GM13977 (cell line): ENCODE measurements at places on chromosomes 11 and 22.

DNA sequence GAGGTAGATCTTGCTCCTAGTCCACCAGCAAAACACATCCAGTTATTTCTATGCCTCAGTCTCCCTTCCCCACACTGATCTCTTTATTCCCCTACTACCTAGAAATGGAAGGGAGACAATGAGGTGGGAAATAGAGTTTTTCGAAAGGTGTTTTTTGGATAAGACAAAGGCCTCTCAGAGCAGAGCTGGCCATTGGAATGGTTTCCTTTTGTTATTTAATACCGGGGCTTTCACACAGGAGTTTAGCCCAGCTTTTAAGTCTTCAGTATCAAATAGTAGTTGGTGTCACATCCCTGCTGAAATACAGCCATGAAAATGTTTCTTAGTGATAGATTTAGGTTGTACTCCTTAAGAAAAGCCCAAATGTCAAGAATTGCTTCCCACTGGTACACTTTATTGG is 65.4 kb upstream of the B3GAT1 start:
- DNase-seq: no peak

DNA sequence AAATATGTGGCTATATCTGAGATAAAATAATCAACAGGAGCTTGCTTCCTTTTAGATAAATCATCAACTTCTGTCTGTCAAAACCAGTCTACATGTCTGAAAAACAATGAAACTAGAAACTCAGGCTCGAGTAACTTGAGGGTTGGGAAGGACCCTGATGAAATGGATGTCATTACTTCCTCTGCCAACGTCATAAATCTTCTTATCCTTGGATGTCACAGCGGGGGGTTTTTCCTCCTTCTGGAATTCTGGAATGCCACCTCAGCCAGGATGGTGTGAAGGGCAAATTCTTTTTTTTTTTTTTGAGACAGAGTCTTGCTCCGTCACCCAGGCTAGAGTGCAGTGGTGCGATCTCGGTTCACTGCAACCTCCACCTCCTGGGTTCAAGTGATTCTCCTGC is 13.4 kb downstream of the LGR4 start:
- no peak for DNase-seq

DNA sequence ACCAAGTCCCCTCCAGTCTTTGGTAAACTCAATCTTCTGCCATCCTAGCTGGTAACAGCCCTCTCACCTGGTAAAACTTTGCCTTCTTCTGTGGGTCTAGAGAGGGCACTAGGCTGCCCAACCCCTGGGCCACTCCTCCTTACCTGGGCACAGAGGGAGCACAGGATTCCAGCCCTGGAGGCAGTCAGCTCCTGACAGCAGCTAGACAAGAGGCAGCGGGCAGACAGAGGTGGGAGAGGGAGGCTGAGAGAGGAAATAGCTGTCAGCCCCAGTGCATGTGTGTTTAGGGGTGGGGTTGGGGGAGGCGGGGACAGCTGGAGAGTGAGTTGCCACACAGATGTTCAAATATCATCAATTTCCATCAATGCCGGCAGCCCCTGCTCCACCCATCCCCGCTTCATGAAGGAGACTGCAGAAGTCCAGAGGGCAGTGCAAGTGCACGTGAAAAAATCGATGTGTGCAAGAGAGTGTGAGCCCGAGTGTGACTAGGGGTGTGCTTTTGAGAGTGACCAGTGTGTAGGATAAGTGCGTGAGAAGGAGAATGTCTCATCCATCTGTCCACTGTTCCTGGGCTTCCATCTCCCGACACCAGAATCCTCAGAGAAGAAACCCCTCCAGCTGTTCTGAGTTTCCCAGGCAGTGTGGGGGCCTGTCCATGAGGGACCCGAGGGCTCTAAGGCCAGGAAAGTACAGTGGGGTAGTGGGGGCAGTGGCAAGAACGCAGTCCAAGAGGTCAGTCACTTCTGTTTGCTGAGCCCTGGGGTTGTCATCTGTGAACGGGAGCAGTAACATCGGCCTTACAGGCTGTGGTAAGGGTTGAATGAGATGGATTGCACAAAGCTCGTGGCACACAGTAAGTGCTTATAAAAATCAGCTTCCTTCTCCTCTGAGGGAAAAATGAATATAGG is at the start of gene PTGDR2:
TSS of gene PTGDR2 (minus strand) at position 225 of the 908 bp plus-strand sequence. CDS start 2,228 bp downstream, outside the sequence.
- DNase-seq: no peak

GRCh38 chr11:62466444-62466843 is 47.6 kb downstream of the SCGB1A1 start:
- no peak for DNase-seq

GRCh38 chr11:96151501-96151900 is 191.5 kb downstream of the MAML2 start:
- DNase-seq: no peak

GRCh38 chr11:18791969-18792628 is 501 bp upstream of the PTPN5 start:
- DNase-seq: no peak

DNA sequence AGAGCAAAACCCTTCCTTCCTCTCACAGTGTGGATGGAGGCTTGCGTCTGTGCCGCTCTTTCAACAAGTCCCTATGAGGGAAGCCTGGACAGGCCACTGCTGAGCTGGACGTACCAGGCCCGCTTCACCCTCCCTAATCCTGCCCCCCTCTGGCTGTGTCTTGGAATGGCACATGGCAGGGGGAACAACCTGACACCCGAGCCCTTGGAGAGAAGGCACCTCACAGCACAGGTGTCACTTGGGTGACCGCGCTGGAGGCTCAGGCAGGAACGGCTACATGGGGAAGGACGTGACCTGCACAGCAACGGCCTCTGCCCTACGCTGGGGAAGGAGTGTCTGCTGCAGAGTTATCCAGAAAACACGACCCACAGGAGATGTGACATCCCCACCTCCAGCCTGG is 11.0 kb downstream of the CARS1 start:
- no peak for DNase-seq

DNA sequence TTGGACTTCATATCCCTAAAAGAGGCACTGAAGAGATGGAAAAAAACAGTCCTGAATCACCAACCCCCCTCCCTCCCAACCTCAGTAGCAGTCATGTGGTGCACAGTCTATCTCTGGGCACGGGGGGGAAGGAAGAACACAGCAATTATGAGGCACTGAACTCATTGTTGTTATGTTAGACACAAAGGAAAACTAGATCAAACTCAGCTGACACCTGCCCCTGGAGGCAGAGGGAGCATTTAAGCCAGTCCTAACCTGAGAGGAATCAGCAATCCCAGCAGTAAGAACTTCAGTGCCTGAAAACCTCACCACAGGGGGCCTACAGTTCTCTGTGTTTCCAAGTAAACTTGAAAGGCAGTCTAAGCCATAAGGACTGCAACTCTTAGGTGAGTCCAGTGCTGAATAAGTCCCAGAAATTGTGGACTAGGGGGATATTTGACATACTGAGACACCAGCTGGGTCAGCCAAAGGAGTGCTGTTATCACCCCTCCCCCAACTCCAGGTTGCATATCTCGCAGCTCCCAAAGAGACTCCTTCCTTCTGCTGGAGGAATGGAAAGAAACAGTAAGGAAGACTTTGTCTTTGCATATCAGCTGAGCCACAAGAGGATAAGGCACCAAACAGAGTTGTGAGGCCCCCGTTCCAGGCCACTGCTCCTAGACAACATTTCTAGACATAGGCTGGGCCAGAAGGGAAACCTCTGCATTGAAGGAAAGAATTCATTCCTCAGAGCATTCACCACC is 72.5 kb downstream of the GLYATL1 start:
- DNase-seq: no peak

GRCh38 chr11:73216465-73216864 is 1.6 kb upstream of the P2RY2 start:
- no peak for DNase-seq

DNA sequence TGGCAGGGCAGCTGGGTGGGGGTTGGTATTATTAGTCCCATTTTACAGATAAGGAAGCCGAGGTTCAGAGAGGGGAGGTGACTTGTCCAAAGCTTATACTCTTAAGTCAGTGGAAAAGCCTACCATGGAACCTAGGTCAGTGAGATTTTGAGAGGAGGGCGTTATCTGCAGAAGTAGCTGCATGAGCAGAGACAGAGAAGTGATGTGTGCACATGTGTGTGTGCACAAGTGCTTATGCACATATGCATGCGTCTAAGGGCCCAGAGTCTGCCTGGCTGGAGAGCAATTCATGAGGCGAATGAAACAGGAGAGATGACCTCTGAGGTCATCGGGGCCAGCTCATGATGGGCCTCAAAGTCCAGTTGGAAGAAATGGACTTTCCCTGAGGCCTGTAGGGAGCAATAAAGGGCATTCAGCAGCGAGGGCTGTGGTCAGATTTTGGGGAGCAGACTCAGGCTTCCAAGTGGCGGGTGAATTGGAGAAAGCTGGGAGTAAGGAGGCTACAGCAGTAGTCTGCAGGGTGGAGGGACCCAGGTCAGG is 8.2 kb downstream of the PLEKHB1 start:
- no peak for DNase-seq
